ENCODE measurements at places on chromosomes 12 and 14. TPM values are rescaled to one million over a fixed set of nuclear protein-coding genes. Genes with fewer than 3 reads are reported as not detected.

ACSS3 gene
- 0.04 TPM for total RNA-seq

CACNA1C gene
- total RNA-seq = not detected

OR6C70 gene
- not detected for total RNA-seq

DNA sequence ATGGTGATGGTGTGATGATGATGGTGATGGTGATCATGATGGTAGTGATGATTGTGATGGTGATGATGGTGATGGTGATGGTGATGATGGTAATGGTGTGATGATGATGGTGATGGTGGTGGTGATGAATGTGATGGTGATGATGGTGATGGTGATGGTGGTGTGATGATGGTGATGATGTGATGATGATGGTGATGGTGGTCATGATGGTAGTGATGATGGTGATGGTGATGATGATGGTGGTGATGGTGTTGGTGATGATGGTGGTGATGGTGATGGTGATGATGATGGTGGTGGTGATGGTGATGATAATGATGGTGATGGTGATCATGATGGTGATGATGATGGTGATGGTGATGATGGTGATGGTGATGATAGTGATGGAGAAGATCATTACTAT, 120.3 kb downstream of the ZNF664 start:
- no peak for DNase-seq

DNA sequence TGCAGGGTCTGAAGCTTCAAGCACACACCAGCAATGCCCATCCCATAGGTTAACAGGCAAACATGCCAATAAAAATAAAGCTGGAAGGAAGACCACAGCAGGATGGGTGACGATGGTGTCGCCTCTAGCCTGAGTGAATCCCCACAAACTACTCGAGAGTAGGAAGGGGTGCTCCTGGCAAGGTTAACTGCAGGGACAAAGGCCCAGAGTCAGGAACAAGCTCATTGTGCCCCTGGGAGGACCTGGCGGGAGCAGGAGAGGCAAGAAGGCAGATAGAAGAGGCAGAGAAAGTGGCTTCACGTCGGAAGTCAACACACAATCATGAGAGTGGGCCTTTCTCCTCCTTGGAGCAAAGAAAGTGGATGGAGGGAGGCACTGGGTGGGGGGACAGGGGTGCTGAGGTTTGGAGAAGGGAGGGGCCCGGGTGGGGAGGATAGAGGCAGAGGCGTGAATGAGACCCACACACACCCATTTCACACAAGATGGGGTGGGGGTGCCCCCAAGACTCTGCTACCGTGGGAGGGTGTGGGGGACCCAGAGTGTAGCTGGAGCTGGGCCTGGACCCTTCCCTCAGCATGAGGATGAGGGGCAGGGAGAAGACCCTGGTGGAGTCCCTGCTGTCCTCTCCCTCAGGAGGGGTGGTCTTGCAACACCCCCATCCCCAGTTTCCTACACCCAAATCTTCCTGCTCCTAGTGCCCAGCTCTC, 43.1 kb downstream of the DIO3 start:
- DNase-seq = no peak

- no peak for DNase-seq
These were observed 153.9 kb upstream of the RMST start for GRCh38 chr12:97308576-97309198.

All from foreskin keratinocyte (primary cell).